H1 (cell line): ENCODE measurements at places on chromosomes 1 and 21. TPM values are rescaled to one million over a fixed set of nuclear protein-coding genes. Genes with fewer than 3 reads are reported as not detected.

GRCh38 chr1:23506376-23507107 is 22.6 kb upstream of the ASAP3 start:
- no peaks in the 10 kb centered on the region for H3K27me3 ChIP-seq
- no peak overlapping the region for H3K4me3 ChIP-seq
- H3K36me3 ChIP-seq: no peaks in the 10 kb centered on the region

DNA sequence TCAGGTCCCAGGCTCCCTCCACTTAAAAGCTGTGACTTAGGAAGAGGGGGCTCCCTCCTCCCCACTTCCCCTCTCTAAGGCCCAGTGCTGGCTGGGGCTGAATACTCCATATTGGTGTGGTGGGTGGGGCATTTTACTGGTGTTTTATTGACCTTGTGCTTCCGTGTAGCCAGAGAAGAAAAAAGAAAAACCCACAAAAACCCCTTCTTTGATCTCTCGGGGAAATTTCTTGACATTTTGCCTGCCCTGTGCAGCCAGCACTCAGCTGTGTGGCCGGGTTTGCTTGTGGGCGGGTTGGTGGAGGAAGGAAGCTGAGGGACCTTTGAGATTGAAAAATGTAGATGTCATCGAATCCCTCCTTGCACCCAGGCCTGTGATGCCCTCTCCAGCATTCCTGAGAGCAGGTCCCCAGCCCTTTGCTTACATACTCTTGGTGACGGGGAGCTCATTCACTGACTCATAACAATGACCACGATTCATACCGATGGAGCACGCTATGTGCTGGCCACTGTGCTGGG is 24.8 kb downstream of the TNFRSF8 start:
- H3K27ac ChIP-seq: no peak overlapping the region
- H3K27me3 ChIP-seq: no peaks in the 10 kb centered on the region
- no peak overlapping the region for H3K4me3 ChIP-seq
- H3K36me3 ChIP-seq: no peaks in the 10 kb centered on the region
- DNase-seq: no peak

- H3K27me3 ChIP-seq: no peaks in the 10 kb centered on the region
- no peak overlapping the region for H3K27ac ChIP-seq
- H3K36me3 ChIP-seq: no peaks in the 10 kb centered on the region
- no peak overlapping the region for H3K4me3 ChIP-seq
- no peak for DNase-seq
- no peaks in the 10 kb centered on the region for H3K4me1 ChIP-seq
These were observed 202.2 kb upstream of the NFIA start for GRCh38 chr1:60880202-60880601.

GRCh38 chr1:16054598-16055540 is 11.3 kb downstream of the CLCNKB start:
- H3K36me3 ChIP-seq: no peaks in the 10 kb centered on the region

- no peaks in the 10 kb centered on the region for H3K4me1 ChIP-seq
- no peak overlapping the region for H3K4me3 ChIP-seq
- no peaks in the 10 kb centered on the region for H3K36me3 ChIP-seq
These were observed 11.0 kb upstream of the CASQ1 start for GRCh38 chr1:160179336-160179735.

DNA sequence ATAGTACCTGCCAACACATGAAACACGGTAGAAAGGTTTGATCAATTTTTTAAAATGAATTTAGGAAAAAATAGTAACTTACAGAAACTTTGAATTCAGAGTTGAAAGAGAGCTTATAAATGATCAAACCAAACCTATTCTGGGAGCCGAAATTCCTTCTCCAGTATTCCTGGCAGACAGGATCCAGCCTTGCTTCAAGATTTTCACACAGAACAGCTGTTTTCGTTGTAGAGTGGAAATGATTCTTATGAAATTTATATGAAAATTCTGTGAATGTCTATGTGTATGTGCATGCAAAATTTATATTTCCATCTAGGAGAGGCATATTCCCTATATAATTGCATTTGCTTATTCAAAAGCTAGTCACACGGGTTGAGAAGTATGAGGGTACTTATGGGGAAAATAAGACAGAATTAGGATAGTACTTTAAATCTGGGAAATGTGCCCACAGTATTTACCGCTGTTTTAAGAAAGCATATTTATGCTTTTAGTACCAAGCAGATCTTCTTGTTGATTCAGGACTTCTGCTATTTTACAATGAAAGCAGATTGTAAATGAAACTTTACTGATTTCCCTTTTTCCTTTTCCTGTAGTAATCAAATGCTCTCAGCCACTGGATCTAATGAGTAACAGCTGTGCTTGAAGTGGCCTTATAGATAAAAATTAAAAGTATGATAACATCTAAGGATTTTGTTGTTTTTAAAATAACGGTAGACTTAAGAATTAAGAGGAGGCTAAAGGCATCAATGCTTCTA is 30.4 kb downstream of the PRRX1 start:
- H3K27me3 ChIP-seq: no peaks in the 10 kb centered on the region
- H3K4me3 ChIP-seq: no peak overlapping the region
- DNase-seq: no peak
- no peaks in the 10 kb centered on the region for H3K36me3 ChIP-seq
- H3K27ac ChIP-seq: no peak overlapping the region

DNA sequence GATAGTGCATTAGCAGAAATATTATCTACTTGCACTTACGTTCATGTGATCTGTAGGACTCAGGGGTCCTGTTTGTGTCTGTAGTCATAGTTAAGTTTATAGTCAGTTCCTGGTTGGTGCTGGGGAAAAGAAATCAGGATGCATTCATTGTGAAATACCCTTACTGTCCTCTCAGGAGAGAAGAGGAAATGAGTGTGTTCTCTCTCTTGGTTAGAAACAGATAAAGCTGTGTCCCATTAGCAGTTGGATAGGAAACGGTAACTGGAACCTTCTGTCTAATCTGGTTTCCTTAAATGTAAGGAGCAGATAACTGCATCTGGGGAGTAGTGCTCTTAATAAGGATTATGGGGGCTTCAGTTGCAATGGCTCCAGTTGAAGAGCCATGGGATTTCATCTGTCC is 8.9 kb downstream of the SDCCAG8 start:
- DNase-seq: no peak
- no peaks in the 10 kb centered on the region for H3K36me3 ChIP-seq
- no peaks in the 10 kb centered on the region for H3K27me3 ChIP-seq
- H3K4me1 ChIP-seq: peaks cover 5% of the 10 kb centered on the region; the same call in 1 of the 2 replicates
- H3K27ac ChIP-seq: no peak overlapping the region

GRCh38 chr1:62877579-62877978 is 93.6 kb downstream of the ATG4C start:
- H3K4me1 ChIP-seq: peaks cover 5% of the 10 kb centered on the region
- no peaks in the 10 kb centered on the region for H3K27me3 ChIP-seq
- H3K27ac ChIP-seq: no peak overlapping the region
- H3K36me3 ChIP-seq: no peaks in the 10 kb centered on the region
- no peak for DNase-seq

- no peaks in the 10 kb centered on the region for H3K4me1 ChIP-seq
- no peaks in the 10 kb centered on the region for H3K36me3 ChIP-seq
- peak; percentile 90 for DNase-seq
- no peak overlapping the region for H3K27ac ChIP-seq
- H3K27me3 ChIP-seq: peaks cover 25% of the 10 kb centered on the region
These were observed 4.6 kb downstream of the NBL1 start for GRCh38 chr1:19648689-19649088.

GRCh38 chr1:19581381-19581780 is 62.7 kb upstream of the NBL1 start:
- no peak for DNase-seq
- no peaks in the 10 kb centered on the region for H3K4me1 ChIP-seq
- H3K4me3 ChIP-seq: no peak overlapping the region
- no peaks in the 10 kb centered on the region for H3K36me3 ChIP-seq
- H3K27ac ChIP-seq: no peak overlapping the region
- no peaks in the 10 kb centered on the region for H3K27me3 ChIP-seq

DNA sequence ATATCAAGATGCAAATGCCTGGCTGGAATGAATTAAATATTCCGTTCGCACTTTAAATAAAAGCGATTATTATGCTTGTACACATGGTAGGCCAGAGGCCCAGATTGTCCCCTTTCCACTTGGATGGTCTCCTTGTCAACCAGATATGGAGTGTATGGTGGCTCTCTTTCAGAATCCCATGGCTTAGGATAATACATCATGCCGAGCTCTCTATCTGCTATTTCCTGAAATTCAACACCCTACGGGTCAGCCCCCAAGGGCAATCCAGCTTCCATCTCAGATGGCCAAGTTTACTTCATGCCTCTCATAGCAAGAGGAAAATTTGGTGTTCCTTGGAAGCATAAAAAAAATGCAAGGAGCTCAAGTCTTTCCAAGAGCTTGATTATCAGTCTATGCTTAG is 25.4 kb upstream of the FMO1 start:
- no peak overlapping the region for H3K27ac ChIP-seq
- DNase-seq: no peak
- no peak overlapping the region for H3K4me3 ChIP-seq
- H3K27me3 ChIP-seq: no peaks in the 10 kb centered on the region

GRCh38 chr1:21324368-21325141 is 34.3 kb upstream of the ECE1 start:
- peak overlapping the region; percentile 14; the same call in 1 of the 2 replicates for H3K27ac ChIP-seq
- no peaks in the 10 kb centered on the region for H3K27me3 ChIP-seq
- peaks cover 72% of the 10 kb centered on the region for H3K4me1 ChIP-seq
- no peak overlapping the region for H3K4me3 ChIP-seq
- DNase-seq: no peak

DNA sequence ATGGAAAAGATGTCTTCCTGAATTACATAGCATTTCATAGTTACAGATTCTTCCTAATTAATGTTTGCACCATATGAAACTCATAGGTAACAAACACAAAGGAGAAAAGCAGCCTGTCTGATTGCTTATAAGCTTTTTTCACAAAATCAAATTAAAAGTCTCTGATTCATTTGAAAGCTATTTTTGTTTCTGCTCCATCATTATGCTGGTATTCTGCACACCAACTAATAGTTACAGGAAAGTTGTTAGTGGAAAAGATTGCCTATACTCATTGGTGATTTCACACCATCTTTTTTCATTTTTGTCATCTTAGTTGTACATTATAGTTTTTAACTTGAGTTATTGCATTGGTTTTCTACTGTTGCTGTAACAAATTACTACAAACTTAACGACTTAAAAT is 70.0 kb downstream of the PRKAA2 start:
- no peak overlapping the region for H3K27ac ChIP-seq
- no peaks in the 10 kb centered on the region for H3K27me3 ChIP-seq
- no peaks in the 10 kb centered on the region for H3K4me1 ChIP-seq
- no peak for DNase-seq

The KCNA2 gene
- 0.75 and 0.78 TPM in 2 replicates for total RNA-seq

The PDZK1IP1 gene
- not detected in 2 replicates for total RNA-seq

The RAB7B gene
- total RNA-seq: not detected in 2 replicates

The SLX9 gene
- 57.3 and 64.1 TPM in 2 replicates for total RNA-seq

The GREM2 gene
- total RNA-seq: not detected in 2 replicates
